ENCODE measurements at places on chromosomes 7 and 10. TPM values are rescaled to one million over a fixed set of nuclear protein-coding genes. Genes with fewer than 3 reads are reported as not detected.

- no peak for DNase-seq
Measured at GRCh38 chr10:34327184-34327583, 487.9 kb downstream of the PARD3 start.

Gene SFMBT2
- 2.9 TPM for polyA plus RNA-seq

GRCh38 chr10:71597821-71598498 lies 121.6 kb downstream of the C10orf105 start:
- DNase-seq = peak; percentile 49

GRCh38 chr10:17226891-17227303 lies 1.1 kb upstream of the VIM start:
- DNase-seq = no peak

DNA sequence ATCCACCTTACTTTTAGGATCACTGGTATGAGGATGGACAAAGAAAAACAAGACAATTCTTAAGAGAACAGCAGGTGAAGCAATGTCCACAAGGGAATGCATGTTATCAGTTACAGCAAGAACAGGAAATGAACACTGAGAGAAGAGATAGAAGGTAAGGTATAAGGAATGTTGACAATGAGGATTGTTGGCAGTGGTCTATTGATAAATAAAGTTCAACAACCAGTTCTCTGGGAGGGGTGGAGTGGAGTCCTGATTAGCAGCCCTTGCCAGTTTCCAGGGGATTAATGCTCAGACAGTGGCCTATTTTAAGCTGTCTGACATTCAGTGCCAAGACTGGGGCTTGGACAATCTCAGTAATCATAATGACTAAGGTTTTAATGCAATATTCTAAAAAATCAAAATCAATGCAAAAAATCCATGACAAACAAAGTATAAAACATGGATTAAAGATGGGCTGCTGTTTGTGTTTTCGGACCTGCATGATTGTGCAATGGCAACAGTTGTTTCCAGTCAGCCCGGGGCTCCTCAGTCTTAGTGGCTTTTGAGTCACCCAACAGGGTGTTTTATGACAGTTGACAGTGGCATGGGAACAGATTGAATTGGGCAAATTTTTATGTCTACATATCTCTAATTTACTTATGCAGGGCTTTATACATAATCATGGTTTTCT lies 13.8 kb upstream of the AKR1B1 start:
- DNase-seq = no peak

GRCh38 chr10:125158275-125158600 lies 2.1 kb downstream of the CTBP2 start:
- DNase-seq = no peak

GRCh38 chr7:116576350-116577319 lies 51.8 kb downstream of the CAV1 start:
- no peak for DNase-seq

DNA sequence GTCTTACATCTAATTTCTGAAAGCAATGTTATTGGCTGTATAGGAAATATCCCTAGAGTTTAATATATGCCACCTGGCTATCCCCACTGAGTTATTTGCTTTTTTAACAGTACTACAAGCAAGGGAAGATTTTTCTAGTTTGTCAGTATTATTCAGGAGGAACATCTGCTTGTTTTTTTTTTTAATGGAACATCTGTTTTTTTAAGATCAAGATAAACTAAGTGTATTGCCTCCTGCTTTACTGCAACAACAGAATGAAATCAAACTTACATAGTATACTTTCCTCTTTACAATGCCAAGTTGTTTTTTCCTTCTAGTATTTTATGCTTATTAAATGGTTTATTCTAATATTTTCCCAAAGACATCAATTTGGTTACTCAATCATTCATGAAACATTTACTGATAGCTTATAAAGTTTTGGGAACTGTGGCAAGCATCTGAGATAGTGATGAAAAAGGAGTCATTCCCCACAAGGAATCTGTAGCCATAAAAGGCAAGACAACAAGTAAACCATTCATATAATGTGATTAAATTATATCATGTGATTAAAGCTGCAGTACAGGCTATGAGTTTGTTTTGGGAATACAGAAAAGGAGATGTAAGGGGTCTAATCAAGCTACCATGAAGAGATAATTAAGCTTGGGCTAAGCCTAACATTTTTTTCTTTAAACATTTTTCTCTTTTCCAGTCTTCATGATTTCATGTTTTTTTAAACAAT lies 17.4 kb downstream of the MTPN start:
- DNase-seq = no peak

GRCh38 chr10:128268015-128268722 lies 141.9 kb upstream of the MKI67 start:
- peak; percentile 80 for DNase-seq

Gene FOXP2
- 1.5 TPM for polyA plus RNA-seq

GRCh38 chr7:151394076-151395035 lies 15.5 kb downstream of the WDR86 start:
- DNase-seq = no peak

DNA sequence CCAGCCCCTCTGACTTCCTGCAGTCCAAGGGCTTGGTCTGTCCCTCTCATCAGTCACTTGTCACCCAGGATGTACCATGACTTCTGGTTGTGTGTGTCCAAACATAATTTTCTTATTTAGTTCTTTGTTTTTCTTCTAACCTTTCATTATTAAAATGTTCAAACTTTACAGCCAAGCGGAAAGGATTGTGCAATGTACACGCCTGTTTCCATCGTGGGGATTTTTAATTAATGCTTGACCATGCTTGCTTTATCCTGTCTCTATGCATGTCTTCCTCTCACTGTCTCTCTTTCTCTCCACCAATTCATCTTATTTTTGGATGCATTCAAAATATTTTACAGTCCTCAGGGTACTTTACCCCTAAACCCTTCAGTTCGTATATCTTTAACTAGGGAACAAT lies 26.2 kb upstream of the ZNF488 start:
- DNase-seq = no peak

GRCh38 chr7:115122388-115122787 lies 200.5 kb downstream of the MDFIC start:
- peak; percentile 46 for DNase-seq

GRCh38 chr7:81114633-81115032 lies 195.8 kb upstream of the SEMA3C start:
- DNase-seq = no peak

DNA sequence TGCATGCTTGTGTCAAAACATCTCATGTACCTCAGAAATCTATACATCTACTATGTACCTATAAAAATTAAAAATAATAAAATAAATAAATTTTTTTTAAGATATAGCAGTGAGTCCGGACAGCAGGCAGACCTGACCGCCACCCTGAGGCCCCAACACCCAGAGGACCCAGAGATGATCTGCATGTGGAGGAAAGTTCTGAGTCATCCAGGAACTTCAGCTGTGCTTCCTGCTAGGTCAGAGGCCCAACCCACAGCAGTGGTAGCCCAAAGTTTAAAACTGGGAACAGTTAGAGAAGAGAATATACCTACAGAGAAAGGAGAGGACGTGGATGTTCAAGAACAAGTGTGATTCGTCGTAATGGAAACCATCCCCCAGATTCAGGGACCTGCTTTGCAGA lies 683.7 kb upstream of the NRP1 start:
- no peak for DNase-seq

GRCh38 chr10:126215746-126216631 lies 172.3 kb downstream of the ADAM12 start:
- no peak for DNase-seq

GRCh38 chr7:6262221-6262620 lies 10.2 kb downstream of the CYTH3 start:
- DNase-seq = no peak

All from lung (tissue), 17 donors.